NCI-H226 (cell line): ENCODE measurements at places on chromosomes 1 and 21.
A peak's percentile ranks its signal among the peaks of the same experiment; 100 is the strongest.

DNA sequence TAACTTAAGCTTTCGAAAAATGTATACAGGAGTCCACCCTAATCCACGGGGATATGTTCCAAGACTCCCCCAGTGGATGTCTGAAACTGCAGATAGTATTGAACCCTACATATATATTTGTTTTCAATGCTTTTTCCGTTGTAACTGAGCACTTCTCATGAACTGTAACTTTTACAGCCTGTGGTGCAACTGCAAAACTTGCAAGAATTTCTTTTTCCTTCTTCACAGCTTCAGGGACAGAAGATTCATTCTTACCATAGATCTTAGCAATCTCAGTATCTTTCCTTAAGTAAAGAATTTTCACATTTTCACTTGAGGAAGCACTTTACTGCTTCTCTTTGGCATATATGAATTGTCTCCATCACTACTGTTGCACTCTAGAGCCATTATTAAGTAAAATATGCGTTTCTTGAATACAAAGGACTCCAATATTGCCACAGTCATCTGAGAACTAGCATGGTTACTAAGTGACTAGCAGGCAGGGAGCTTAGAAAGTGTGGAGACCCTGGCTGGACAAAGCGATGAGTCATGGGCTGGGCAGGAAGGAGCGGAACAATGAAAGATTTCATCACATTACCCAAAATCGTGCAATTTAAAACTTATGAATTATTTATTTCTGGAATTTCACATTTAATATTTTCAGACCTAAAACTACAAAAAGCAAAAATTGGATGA is 14.1 kb downstream of the DPYD start:
- peak; percentile 61 for DNase-seq

- no peak for DNase-seq
Measured at GRCh38 chr1:10935724-10936123, 76.7 kb upstream of the TARDBP start.

DNA sequence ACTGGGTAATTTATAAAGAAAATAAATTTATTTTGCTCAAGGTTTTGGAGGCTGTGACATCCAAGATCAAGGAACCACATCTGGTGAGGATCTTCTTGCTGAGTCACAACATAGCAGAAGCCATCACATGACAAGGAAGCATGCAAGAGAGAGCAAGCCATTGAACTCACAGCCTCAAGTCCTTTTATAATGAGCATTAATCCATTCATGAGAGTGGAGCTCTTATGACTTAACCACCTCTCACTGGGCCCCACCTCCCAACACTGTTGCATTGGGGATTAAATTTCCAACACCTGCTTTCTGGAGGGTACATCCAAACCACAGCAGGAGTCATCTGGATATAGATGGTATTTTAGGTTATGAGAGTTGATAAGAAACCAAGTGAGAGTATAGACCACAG is 20.6 kb upstream of the EGLN1 start:
- DNase-seq, result no peak

GRCh38 chr1:6822530-6823359 is 37.5 kb downstream of the CAMTA1 start:
- no peak for DNase-seq

- DNase-seq, result no peak
Measured at GRCh38 chr21:31888936-31889371, 16.1 kb downstream of the HUNK start.

DNA sequence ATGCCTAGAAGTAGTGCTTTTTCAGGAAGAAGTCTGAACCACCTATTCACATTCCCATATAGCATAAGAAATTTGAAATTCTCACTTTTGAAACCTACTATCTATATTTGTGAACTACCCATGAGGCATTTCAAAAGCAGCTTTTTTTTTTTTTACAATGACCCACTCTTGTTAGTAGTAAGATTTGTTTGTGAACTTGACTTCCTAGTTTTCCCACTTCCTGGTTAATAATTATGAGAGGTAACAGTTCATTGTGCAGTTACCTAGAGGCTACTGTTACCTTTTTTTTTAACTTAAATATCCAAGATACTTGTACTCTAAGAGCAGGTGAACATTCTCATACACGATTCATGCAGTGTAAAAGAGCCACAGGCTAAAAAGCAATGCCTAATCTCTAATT is 371.7 kb upstream of the ADGRL2 start:
- no peak for DNase-seq

GRCh38 chr21:17613242-17613676 is 558 bp upstream of the BTG3 start:
- no peak for DNase-seq

- DNase-seq, result peak; percentile 74
Measured at GRCh38 chr1:29121936-29122681, 1.6 kb downstream of the TMEM200B start.

DNA sequence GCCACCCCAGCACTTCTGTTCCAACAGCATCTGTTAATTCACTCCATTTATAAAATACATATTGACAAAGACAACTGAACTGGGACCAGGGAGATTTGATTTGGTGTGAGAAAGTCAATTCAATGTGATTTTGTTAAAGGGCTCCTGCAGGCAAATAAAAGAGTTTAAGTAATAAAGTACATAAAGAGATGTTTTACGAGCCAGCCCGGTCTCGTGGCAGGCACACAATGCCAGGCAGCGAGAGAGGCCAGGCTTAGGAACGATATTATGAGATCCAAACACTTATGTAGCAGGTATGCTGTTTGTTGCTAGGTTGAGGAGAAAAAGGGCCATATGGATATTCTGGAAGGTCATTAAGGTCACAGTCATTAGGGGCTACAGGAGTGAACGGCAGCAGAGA is 227.1 kb downstream of the KCTD3 start:
- no peak for DNase-seq

DNA sequence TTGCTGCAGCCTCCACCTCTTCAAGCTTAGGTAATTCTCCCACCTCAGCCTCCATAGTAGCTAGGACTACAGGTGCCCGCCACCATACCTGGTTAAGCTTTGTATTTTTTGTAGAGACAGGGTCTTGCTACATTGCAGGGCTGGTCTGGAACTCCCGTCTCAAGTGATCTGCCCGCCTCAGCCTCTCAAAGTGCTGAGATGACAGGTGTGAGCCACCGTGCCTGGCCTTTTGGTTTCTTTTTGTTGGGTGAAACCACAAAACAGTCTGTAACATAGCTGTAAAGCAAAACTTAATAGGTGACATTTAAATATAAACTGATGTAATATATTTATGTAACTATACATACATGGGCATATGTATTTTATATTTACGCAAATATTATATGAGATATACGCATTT is 3.1 kb upstream of the DNAJC11 start:
- DNase-seq, result no peak

GRCh38 chr1:24932284-24932683 is 2.2 kb upstream of the RUNX3 start:
- DNase-seq, result no peak

- no peak for DNase-seq
Measured at GRCh38 chr1:93829061-93829460, 49.9 kb downstream of the DNTTIP2 start.

- no peak for DNase-seq
Measured at GRCh38 chr1:39131940-39132339, 72.6 kb upstream of the MACF1 start.

DNA sequence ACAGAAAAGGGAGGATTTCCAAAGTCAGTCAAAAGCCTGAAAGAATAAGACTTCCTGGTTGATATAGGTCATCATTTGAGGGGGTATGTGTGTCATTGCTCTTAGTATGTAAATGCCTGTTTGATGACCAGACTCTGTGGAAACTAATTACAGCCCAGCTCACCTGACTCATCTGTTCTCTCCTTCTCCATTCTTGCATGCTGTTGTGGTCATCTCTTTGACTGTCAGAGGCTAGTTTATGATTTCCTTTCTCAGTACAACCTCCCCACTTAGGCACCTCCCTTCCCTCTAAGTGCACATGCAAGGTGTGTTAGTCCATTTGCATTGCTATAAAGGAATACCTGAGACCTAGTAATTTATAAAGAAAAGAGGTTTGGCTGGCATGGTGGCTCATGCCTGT is 2.4 kb upstream of the C1orf116 start:
- peak; percentile 84 for DNase-seq

- DNase-seq, result no peak
Measured at GRCh38 chr1:62271948-62272728, 47.1 kb downstream of the KANK4 start.

DNA sequence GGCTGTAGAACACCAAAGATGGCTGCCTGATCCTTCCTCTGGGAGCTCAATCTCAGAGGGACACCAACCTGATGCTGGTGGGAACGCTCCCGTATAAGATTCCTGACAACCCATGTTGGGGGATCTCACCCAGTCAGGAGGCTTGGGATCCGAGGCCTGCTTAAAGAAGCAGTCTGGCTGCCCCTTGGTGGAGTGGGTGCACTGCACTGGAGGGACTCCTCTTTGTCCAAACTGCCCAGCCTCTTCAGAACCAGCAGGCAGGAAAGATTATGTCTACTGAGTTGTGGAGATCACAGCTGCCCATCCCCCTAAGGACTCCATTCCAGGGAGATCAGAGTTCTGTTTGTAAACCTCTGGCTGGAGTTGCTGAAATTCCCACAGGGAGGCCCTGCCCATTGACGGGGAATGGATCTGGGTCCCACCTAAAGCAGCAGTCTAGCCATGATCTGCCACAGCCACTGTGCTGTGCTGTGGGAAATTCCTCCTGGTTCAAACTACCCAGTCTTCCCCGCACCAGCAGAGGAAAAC is 23.0 kb downstream of the S100B start:
- DNase-seq, result no peak

GRCh38 chr1:23367451-23367790 is 2.2 kb downstream of the ZNF436 start:
- DNase-seq, result no peak

GRCh38 chr1:193543259-193543658 is 356.8 kb upstream of the B3GALT2 start:
- DNase-seq, result no peak

DNA sequence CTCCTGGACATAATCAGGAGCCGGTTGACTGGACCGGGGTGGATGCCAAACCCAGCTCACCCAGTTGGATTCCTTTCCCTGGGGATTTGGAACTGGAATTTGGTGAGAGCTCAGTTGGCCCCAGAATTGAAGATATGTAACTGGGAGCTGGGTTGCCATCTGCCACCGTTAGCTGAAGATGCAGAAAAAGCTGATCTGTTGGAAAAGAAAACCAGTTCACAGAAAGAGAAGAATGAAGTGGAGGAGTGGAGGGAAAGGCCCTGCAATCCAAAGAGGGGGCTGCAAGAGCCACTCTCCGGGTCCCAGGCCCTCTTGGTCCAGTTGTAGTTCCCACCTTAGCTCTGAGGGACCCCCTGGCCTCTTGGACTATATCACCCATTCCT is 16.0 kb downstream of the TEX35 start:
- DNase-seq, result no peak

DNA sequence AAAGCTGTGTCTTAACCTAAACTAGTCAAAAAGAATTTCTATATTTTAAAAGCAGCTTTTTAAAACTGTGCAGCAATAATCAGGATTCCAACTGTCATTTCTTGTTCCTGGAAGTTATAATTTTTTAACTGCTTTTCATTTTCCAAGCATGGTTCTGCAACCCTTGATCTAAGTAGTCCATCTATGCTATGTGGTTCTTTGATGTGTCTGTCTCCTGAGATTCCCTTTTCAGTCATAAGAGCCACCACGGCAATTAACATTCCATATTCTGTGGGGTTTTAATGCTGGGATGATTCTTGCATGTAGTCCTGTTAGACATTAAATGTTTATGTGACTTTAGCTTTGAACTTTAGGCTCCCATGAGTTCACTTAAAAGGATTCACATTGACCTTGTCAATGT is 220.4 kb downstream of the TPR start:
- no peak for DNase-seq

DNA sequence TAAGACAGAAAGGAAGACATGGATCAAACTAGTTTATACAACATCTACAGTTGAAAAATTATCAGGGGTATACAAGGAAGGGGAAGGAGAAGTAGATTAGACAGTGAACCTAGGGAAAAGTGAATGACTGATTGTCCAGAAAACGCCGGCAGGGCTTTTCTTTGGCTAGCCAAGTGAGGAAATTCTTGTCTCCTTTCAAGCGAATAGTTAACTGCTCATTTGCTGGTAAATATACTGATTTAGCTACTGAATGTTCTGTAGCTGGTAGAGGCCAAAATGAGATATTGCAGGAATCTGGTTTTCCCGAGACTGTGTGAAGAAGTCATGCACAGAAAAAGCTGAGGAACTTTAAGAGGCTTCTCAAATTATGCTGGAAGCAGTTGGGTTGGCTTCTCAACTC is 128.5 kb upstream of the ZNHIT6 start:
- DNase-seq, result no peak

GRCh38 chr1:16119504-16119903 is 36.4 kb downstream of the EPHA2 start:
- DNase-seq, result no peak

GRCh38 chr1:39174390-39175081 is 30.0 kb upstream of the MACF1 start:
- no peak for DNase-seq

- peak; percentile 97 for DNase-seq
Measured at GRCh38 chr1:88985032-88985431, 7.4 kb downstream of the KYAT3 start.

GRCh38 chr1:16055613-16056520 is 12.3 kb downstream of the CLCNKB start:
- DNase-seq, result peak; percentile 70

DNA sequence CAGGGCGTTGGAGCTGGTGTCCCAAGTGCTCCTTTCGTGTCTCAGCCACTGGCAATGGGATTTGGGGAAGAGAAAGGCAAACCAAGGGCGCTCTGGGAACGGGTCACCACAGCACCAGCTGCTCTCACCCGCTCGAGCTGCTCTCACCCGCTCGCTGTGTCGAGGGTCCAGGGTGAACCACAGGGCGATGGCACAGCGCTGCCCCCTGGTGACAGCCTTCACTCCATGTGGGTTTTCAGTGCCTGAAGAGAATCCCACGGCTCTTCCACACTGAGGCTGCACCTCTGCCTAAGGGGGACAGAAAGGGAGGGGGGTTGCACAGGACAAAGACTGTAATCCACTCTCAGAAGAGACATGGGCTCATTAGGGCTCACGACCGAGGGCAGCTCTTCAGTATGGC is 7.1 kb upstream of the CLDN19 start:
- no peak for DNase-seq

DNA sequence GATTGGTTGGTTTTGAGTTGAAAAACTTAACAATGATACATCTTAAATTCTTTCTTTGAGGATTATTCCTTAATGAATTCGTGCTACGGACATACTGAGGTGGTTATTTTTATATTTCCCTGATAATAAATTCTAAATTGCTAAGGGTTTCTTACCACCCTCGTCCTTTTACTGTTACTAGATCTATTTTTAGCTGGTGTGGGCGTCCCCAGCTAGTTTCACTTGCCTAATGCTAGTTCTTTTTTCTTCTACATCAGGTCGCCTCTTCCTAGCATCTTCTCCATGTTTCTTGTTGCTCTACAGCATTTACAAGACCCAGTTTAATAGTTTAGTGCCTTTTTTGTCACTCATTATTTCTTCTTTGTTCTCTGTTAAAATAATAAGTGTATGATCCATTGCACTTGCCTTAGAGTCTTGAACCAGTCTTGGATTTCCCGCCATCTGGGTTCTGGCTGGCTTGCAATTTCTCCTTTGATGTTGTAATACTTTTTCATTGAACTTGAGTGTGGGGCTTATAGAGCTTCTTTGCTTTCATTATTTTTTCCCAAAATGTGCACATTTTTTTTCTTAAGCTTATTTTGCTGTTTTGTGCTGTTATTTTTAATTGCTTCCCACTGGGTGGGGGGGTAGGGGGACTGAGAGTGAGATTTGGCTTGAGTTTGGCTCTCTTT is 677 bp upstream of the HSD11B1 start:
- no peak for DNase-seq

- DNase-seq, result no peak
Measured at GRCh38 chr1:117138106-117138505, 16.6 kb upstream of the TRIM45 start.

GRCh38 chr21:35026617-35027562 is 22.2 kb downstream of the RUNX1 start:
- DNase-seq, result no peak
